ENCODE measurements at places on chromosomes 1 and 21.

GRCh38 chr1:20403423-20404145, 82.4 kb downstream of the CAMK2N1 start:
- no peak for DNase-seq

DNA sequence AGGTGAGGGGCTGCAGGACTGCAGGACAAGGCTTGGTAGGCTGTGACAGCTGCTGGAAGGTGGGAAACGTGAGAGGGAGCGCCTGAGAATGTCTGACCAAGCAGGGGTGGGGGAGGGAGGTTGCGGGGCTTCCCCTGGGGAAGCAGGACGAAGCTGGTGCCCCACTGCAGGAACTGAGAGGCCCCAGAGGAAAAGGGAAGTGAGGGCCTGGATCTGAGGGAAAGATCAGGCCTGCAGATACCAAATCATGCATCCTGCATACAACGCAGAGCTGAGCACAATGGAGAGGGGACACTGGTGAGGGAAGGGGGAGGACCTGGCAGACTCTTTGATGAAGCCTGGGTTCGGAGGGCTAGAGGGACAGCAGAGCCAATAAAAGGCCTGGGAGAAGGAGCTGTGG, 65.7 kb upstream of the BACE2 start:
- DNase-seq, result no peak

DNA sequence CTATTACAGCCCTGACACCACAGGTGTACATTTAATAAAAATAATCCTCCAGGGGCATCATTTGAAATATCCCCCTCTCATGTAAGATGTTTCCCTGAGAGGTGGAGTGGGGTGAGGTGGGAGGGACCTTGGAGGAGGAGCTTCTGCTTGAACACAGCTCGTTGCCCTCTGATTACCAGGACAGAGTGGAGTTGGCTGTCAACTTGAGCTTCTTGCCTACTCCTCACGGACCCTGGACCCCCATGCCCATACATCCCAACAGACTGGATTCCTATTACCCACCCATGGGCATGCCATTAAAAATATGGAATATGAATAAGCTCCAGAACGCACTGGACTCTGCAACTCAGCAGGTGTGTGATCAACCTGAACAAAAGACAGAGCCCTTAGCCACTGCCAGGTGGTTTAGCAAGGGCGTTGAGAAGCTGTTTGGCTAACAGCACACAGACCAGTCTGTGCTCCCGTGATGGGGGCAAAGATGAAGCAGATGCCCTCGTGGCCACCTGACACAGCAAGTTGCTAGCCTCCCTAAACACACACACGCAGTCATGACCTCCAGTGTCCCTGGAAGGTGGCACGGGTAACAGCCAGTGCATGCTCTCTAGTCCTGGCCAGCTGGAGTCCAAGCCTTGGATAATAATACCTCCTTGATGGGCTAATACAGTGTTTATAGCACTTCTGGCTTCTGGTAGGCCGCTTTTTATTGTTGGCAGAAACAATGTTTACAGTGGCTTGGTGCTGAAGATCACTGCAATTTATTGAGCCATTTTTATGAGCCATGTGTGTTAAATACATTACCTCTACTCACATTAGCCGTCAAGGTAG, 155.0 kb downstream of the TOMM20 start:
- no peak for DNase-seq

- no peak for DNase-seq
These were observed 39.2 kb downstream of the PROX1 start for GRCh38 chr1:214026985-214027384.

DNA sequence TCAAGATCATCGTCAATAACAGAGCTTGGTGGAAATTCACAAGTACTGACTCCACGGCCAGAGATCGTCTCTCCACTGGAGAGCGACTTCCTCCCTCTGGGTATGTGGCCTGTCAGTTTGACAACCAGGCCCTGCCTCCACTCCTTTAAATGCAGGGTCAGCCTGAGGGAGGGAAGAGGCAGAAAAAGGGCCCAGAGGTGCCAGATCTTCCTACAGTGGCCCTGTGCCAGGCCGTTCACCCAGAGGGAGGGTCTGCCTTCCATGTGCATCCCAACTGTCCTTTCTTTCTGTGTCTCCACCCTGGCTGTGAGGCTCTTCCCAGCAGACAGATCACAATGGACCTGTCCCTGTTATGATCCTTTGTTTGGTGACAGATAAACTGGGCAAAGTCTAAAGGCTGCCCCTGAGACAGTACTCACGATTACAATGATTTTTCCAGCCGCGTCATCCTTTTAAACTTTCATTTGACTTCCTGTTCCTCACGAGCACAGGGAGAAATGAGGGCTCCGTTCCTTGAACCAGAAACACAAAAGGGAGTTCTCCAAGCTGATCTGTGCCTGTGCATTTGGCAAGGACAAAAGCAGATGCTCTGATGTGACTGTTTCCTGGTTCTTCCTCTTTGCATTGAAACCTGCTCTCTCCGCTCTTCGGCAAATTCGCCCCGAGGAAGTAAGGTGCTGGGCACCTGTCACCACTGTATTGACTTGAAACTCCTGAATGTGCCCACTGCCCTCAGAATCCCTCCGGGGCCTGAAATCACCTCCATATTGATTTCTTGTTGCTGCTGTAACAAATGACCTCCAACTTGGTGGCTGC, 126.7 kb downstream of the PGBD5 start:
- no peak for DNase-seq

- DNase-seq, result no peak
These were observed 19.7 kb upstream of the TBX15 start for GRCh38 chr1:119007670-119008482.

DNA sequence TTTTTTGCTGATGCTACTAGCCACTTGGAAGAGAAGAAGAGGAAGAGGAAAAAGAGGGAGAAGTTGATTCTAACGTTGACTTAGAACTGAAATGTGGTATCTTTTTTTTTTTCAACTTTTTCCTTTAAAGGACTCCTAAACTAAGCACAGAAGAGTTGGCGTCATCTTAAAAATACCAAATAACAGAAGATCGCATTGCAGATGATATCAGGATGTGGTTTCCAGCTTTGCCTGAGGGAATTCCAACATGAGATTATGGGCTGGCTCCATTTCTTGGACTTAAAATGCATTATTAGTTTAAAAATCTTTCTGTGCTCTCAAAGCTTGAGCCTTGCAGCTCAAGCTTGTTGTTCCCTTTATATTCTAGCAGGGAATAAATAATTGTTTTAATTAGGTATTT, 29.8 kb downstream of the WDR3 start:
- DNase-seq, result no peak

DNA sequence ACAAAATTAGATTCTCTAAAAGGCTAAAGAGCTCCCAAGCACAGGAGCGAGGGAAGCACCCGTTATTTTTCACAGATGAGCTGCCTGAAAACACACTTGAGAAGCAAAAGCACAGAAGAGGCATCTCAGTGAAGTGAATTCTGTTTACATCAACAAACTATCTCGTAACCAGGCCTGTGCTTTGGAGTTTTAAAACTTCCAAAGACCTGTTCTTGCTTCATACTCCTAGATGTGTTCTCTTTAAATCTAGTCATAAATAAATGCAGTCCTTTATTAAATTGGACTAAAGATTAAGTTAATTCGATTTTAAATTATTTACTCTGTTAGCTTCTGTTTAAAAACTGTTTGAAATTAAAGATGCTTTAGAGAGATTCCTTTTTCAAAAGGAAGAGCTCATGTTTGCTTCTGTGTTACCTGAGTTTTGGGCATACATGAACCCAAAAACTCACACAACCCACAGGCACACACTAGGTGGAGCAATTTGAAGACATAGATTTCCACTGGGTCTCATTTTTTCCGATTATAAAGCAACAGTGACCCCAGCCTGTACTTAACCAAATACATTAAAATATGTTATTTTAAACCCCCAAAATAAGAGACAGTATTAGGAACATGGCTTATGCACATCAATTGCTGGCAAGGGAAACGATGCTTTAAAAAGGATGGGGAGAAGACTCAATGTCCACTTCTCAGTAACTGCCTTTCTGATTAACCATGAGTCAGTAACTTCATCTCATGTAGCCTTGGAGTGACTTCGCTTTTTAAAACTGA, 648.2 kb downstream of the SMYD3 start:
- DNase-seq, result no peak

DNA sequence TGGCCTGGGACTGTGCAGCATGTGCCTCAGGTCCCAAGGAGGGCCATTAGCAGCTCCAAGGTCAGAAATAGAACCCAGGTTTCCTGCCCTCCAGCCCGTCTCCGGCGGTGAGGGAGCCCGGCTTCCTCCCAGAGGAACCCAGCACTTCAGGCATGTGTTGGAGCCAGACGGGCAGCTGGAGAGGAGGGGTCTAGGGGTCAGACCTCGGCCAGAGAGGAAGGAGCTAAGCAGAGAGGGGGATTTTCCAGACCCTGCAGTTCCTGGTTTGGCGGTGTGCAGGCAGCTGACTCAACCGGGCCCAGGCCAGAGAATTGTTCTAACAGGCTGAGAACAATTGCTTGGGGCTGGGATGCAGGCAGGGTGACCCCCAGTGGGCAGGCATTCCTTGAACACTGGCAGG, 37.1 kb downstream of the HSPG2 start:
- no peak for DNase-seq

DNA sequence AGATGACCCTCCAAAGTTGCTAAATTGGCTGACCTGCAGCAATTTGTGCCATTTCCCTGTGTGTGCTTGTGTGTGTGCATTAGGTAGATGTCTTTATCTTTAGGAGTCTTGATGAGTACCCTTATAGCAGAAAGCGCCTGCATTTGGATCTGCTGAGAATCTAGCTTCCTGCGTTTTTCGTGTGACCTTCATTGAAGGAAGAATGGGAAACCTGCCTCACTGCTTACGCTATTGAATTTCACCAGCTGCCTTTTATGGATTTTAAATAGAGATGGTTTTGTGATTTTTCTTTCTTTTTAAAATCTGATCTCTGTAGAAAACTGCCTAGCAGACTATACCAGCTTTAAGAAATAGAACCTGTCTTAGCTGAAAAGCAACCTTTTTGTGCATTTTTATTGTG, 124.5 kb downstream of the CACHD1 start:
- no peak for DNase-seq

DNA sequence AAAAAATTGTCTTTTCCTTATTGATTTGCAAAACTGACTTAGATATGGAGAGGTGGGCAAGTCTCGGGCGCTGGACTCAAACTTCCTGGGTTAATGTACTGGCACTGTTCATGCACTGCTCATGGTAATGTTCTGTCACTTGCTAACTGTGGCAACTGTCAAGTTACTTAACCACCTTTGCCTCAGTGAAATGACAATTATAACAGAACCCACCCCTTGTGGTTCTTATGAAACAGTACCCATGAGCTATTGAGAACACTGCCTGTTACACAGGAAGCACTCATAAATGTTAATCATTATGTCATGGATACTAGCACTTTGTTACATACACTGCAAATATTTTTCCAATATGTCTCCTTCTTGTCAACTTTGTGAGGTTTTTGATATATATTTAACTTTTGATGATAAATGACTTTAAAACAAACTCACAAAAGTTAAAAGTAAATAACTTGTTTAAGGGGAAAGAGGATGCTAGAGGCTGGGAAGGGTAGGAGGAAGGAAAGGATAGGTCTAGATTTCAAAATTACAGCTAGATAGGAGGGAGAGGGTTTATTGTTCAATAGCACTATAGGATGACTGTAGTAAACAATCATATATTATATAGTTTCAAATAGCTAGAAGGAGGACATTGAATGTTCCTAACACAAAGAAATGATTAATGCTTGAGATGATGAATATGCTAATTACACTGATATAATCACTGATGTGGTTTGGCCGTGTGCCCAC, 342.5 kb downstream of the ADGRL2 start:
- no peak for DNase-seq

- no peak for DNase-seq
These were observed 6.3 kb downstream of the HAPLN2 start for GRCh38 chr1:156625436-156626078.

- DNase-seq, result no peak
These were observed 3.6 kb downstream of the EPS15 start for GRCh38 chr1:51515312-51515960.

- DNase-seq, result no peak
These were observed 241.0 kb downstream of the KCNJ6 start for GRCh38 chr21:37675202-37675801.

- DNase-seq, result no peak
These were observed 2.2 kb upstream of the CLCA2 start for GRCh38 chr1:86421601-86422280.

- DNase-seq, result no peak
These were observed 108.0 kb upstream of the ADAR start for GRCh38 chr1:154716011-154716410.

DNA sequence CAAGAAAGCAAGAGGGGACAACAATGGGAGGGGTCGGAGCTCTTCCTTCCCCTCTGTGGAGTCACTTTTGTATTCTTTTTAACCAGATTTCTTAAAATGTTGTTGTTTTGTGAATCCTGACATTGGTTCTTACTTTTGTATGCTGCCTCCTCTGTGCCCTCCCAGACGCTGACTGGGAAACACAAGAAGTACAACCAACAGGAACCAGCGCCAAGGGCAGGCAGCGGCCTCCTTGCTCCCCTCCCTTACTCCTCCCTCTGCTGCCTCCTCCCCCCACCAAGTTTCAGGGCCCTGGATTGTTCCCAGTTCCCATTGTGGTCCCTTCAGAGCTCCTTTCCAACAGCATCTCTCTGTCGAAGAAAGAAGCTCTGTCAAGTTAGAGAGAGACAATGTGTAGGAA, 111.1 kb downstream of the BRINP2 start:
- no peak for DNase-seq

- no peak for DNase-seq
These were observed 15.6 kb downstream of the PCNX2 start for GRCh38 chr1:233279971-233280370.

GRCh38 chr1:201285846-201286245, 2.5 kb downstream of the PKP1 start:
- no peak for DNase-seq

- no peak for DNase-seq
These were observed 222.2 kb downstream of the C1orf94 start for GRCh38 chr1:34398916-34399275.

- no peak for DNase-seq
These were observed 72.2 kb upstream of the LYST start for GRCh38 chr1:235938709-235939479.

DNA sequence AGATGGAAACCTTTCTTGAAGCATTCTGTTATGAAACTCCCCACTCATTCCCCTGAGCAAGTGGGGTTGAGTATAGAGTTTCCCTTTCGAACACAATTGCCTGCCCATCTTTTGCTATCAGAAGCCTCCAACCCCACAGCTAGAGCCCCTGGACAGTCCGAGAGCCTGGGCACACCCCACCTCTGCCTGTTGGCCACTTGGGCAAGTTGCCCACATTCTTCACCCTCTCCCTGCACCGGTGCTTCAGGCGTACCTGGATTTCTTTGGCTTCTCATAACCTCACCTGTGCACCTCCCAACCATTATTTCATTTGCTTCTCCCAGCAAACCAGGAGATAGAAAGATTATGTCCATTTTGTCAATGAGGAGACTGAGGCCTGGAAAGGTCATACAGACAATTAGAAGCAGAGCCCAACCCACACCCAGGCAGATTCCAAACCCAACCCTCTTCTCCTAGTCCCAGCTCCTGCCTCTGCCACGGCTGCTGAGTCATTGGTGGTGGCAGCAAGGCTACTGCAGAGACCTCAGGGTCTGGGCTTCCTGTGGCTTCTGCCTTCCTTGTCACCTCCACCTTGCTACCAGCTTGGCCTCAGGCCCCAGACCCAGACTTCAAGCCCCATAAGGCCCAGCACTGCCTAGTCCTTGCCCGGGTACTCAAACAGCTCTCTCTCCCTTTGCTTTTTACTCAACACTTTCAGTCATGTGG, 118.7 kb upstream of the ZBTB40 start:
- no peak for DNase-seq
